ENCODE measurements at places on chromosomes 1 and 21.

GRCh38 chr1:28326984-28327383, 1.9 kb upstream of the MED18 start:
- DNase-seq = no peak

- DNase-seq = no peak
Observed at GRCh38 chr1:205449254-205449749, 6.5 kb downstream of the BLACAT1 start.

DNA sequence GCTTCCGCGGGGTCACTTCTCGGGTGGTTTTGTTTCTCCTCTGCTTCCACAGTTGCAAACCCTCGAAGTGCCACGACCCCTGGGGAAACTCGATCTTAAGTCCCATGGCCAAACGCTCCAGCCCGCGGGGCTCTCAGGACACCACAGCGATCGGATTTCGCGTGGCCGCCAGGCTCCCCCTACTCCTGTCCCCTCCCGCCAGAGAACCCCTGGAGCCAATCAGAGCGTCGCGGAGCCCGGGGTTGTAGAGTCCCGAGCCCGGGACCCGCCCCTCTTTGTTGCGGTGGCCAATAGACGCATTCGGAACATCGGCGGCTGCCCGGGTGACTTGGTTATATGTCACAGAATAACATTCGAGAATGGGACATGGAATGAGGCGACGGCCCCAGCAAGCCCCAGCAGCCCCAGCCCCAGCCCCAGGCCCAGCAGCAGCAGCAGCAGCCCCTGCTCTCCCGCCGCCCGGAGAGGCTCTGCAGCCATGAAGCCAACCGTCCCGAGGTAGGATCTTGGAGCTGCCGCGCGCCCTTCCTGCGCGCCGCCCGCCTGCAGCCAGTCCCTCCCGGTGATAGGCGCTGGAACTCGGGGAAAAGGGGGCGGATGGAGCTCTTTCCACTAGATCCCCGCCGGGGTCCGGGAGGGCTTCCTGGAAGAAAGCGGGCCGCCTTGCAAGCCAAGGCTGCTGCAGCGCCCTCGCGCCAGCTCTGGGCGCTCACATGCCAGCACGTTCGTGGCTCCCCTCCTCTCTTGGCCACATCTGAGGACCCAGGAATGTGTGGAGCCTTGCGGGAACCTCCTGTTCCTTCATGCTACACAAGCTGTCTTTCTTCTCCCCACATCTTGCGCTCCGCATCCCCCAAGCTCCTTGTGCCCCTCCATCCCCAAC, at the start of gene VASH2:
Gene VASH2, plus strand, starts transcription at position 299 of the 883 bp plus-strand sequence. CDS start 1,002 bp downstream, outside the sequence.
- DNase-seq = peak; percentile 87

- no peak for DNase-seq
Observed at GRCh38 chr1:169853341-169853740, 40.4 kb downstream of the SCYL3 start.

- DNase-seq = no peak
Observed at GRCh38 chr1:16174261-16174868, 18.5 kb upstream of the EPHA2 start.

DNA sequence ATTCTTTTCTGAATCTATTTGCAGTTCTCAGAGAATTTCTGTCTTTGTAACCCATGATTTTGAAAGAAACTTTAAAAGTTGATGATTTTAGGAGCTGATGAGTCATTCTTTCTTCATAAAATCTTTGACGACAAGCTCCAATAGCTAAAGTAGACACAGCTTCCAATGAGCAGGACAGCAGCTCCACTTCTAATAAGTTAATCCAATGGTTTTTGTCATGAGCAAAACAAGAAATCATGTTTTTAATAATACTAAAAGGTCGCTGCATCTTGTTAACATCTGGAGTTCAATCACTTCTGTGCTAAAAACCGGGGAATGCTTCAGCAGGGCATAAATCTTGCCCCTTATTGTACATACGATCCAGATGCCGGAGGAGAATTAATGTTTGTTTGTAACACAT, 48.9 kb upstream of the GORAB start:
- no peak for DNase-seq

- peak; percentile 46 for DNase-seq
Observed at GRCh38 chr1:116666187-116667077, 1.1 kb downstream of the IGSF3 start.

DNA sequence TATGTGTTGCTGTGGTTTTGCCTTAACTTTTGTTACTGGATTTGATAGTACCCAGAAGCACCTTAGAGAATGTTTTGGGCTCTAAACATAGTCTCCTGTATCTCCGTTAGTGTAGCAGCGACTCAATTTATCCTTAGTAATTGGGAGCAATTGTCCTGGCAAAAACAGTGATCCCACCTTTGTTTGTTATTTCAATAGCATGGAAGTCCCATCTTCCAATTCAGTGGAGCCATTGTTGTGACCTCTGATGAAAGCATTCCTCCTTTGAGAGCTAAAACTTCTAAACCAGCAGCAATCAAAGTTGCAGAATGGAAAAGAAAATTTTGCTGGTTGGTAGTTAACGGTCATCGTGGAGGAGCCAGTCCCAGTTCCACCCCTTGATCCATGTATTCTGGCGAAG, 34.7 kb downstream of the RTCA start:
- no peak for DNase-seq

DNA sequence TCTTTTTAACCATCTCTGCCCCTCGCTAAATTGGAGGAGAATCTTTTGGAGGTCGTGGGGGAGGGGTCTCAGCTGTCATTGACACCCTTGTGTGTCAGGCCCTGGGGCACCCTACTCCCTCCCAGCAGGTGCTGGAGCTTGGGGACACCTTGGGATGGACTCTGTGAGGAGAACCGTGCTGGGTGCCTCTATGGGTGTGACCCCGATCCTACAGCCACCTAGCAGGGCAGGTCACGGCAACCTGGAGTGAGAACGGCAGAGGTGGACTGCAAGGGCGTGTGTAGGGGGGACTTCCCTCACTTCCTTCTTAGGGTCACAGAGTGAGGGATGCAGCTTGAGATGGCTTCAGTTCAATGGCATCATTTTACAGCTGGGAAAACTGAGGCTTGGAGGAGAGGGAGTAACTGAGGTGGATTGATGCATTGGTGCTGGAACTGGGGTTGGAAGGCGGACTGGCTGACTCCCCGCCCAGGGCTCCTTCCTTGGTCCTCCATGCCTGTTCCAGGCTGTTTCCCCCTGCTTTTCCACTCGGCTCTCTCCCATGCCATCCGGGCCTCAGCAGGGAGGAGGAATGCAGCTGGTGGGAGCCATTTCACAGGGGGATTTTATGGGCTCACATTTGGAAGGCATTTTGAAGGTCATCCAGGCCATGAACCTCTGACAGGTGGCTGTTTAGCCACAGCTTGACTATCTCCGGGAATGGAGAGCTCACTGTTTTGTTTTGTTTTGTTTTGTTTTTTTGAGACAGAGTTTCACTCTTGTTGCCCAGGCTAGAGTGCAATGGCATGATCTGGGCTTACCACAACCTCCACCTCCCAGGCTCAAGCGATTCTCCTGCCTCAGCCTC, 18.8 kb upstream of the ARHGEF10L start:
- peak; percentile 51 for DNase-seq

GRCh38 chr1:44694863-44695478, 20.5 kb downstream of the ARMH1 start:
- DNase-seq = no peak

DNA sequence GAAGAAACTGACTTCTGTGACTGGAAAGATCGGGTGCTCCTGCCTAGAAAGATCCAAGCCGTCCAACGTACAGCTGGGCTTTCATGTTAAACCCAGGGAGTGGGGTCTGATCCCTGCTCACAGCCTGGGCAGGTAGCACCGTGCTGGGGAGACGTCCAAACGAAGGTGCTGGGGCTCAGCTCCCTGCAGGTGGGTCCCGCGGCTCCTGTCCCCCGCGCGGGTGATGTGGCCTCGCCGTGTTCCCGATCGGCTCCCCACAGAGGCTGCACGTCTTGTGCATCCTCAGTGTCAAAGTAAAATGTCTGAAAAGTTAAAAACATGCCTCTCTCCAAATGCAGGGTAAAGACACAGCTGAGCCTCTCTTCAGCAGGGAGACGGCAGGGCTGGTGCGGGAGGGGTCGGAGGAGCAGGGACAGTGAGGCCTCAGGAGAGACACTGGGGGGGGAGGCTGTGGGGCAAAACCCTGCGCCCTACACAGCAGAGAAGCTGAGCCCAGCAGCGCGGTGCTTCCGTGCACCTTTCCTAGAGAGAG, 40.1 kb upstream of the COL6A2 start:
- no peak for DNase-seq

DNA sequence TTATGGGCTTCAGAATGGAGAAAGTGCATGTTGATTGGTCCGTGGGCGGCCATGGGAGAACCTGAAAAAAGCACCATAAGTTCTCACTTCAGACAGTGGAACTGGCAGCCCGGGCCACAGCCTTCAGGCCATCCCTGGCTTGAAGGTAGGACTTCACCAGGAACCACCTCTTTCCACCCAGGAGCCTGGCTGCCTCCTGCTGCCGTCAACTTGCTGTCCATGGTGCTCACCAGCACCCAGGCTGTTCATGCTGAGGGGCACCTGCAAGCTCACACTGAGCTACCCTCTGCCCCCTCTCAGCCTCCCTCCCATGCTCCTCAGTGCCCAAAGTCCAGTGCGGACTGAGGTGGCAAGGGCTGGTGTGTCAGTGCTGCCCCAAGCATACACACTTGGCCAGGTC, 12.9 kb upstream of the FNBP1L start:
- no peak for DNase-seq

- DNase-seq = no peak
Observed at GRCh38 chr1:233505130-233505529, 108.8 kb upstream of the KCNK1 start.

DNA sequence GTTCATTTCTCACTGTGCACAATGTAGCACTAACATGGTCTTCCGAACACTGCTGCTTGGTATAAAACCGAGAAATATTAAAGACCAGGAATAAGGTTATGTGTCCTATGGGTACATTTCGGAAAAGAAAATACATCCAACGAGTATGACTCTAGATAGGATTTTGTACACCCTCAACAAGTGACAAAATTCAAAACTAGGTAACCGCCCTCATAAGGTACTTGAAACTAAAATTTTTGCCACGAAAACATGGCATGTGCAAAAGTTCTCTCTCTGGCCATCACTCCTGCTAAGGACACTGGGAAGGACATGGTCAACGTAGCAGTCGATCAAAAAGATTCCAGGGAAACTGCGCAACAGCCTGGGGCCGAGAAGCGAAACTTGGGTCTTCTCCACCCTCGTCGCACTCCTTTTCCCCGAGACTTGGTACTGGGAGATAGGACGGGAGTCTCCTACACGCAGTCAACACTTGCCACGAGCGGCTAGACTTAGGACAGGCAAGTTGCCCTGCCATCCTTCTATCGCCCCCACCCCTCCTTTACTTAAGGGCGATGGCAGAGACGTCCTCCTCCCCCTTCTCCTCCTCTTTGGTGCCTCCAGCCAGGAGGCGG, 338 bp upstream of the TOR1AIP1 start:
- peak; percentile 78 for DNase-seq
